Stimulated activated CD8-positive, alpha-beta memory T cell treated with anti-CD3 and anti-CD28 coated beads, Interleukin-7, amount 100 ng/mL, for 48 hours (primary cell): ENCODE measurements at places on chromosomes 4 and X.

- no peak for DNase-seq
Observed at GRCh38 chr4:61440321-61440720, 240.2 kb downstream of the ADGRL3 start.

- no peak for DNase-seq
Observed at GRCh38 chr4:140738139-140738538, 18.0 kb downstream of the TBC1D9 start.

GRCh38 chr4:118997601-118998000 lies 108.9 kb downstream of the SYNPO2 start:
- DNase-seq = no peak

GRCh38 chrX:10011991-10012390 lies 44.8 kb downstream of the CLDN34 start:
- no peak for DNase-seq

DNA sequence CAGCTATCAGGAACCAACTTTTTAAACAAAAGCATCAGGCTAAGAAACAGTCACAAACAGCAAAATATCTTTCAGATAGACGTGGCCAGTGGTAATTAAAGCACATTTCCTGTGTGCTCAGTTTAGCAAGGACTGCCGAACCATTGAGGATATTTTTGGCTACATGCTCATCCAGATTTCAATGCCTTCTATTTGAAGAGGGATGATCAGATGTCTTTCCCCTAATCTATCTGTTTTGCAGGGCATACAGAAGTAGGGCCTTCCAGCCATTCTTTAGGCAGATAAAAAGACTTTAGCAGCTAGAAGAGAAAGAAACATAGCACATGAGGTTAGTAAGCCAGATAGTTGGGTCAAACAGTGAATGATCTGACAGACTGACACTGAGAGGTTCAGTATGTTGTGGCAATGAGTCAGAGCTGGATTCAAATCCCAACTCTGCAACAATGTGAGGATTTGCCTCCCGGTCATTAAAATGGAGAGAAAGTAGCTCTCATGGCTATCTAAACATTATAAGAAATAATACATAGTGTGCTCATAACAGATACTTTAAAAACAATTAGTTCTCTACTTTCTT lies 100.0 kb upstream of the PRKG2 start:
- DNase-seq = no peak

DNA sequence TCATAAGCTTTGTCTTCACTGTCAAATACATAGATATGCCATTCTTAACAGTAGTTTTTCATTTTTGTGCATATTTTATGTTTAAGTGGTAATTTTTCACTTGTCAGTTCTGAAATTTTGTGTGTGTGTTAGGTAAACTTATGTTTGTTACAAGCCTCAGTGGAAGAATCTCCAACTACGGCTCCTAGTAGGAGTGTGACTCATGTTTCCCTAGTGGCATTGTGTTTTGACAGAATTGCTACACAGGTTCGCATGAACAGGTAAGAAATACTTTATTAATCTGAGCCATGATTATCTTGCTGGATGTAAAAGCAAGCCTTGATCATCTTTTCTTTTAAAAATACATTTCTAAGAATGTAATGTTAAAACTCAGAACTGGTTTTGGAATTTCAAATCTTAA lies 94.4 kb downstream of the BLTP1 start:
- no peak for DNase-seq
